Cerebellar cortex (tissue), 1 donor: ENCODE measurements at places on chromosomes 3 and 15.

DNA sequence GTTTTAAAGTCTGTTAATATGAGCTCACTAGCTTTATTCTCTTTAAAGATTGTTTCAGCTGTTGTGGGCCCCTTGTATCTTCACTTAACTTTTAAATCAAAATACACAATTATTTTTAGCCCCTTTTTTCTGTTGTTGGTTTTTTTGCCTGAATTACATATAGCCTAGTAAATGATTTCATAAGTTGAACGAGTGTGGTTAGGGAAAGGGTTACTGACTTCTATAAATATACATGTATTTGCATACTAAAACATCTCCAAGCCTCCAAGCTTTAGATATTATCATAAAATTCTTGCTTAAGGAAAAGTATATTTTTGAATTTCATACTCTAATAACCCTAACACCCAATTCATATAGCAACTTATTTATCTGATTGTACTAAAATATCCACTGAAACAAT, 73.2 kb upstream of the ARL6 start:
- DNase-seq = no peak

GRCh38 chr3:64291345-64291744, 66.1 kb upstream of the PRICKLE2 start:
- DNase-seq = no peak

- DNase-seq = no peak
Observed at GRCh38 chr3:41794748-41795589, 166.9 kb downstream of the ULK4 start.

- DNase-seq = no peak
Observed at GRCh38 chr3:162540421-162540820, 1043.8 kb downstream of the OTOL1 start.

DNA sequence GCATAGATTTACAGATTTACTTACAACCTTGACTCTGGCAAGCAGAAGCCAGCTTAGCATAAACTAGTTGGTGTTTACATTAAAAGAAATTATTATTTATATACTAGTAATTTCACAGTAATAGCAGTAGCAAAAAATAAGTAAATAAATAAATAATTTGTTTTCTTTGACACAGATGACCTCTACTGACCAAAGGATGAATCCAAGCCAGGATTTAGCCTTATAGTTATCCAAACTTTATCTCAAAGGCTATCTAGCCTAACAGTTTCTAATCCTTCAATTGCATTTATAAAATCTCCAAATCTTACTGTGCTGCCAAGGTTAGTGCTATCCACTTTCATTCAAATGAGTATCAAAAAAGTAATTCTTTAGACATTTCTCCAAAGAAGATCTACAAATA, 64.3 kb downstream of the FRMD5 start:
- DNase-seq = no peak

DNA sequence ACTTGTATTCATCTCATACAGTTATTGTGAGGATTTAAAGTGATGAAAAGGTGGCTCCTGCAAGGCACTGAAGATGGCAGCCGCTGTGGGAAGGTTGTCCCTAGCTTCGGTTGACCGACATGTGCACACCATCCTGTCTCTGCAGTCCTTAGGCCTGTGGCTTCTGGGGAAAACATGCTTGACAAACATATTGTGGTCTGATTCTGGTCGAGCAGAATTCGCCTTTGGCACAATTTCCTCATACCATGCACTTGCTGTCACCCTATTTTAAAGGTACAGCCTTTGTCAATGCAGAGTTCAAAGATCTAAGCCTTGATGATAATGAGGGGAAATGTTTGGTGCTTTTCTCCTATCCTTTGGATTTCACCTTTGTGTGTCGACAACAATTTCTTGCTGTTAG, 50.9 kb downstream of the PRICKLE2 start:
- no peak for DNase-seq

- no peak for DNase-seq
Observed at GRCh38 chr3:104745313-104745712, 621.4 kb upstream of the ALCAM start.

- no peak for DNase-seq
Observed at GRCh38 chr3:108479224-108479623, 31.2 kb downstream of the MYH15 start.

GRCh38 chr3:37562876-37563275, 298.8 kb upstream of the CTDSPL start:
- DNase-seq = no peak

DNA sequence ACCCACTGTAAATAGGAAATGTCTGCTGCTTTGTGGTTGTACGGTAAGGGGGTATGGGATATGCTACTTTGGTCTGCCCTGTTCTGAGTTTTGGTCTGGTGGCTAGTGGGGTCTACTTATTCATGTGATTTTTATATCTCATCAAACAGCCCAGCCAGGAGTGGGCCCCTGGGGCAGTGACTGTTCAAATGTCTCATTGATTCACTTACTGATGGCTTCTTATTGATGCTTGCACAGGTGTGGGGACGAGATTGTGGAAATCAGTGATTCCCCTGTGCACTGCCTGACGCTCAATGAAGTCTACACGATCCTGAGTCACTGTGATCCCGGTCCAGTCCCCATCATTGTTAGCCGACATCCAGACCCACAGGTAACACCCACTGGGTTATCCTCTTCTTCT, 38.5 kb downstream of the STARD5 start:
- DNase-seq = no peak

- no peak for DNase-seq
Observed at GRCh38 chr3:138987181-138987580, 18.9 kb downstream of the PRR23A start.

DNA sequence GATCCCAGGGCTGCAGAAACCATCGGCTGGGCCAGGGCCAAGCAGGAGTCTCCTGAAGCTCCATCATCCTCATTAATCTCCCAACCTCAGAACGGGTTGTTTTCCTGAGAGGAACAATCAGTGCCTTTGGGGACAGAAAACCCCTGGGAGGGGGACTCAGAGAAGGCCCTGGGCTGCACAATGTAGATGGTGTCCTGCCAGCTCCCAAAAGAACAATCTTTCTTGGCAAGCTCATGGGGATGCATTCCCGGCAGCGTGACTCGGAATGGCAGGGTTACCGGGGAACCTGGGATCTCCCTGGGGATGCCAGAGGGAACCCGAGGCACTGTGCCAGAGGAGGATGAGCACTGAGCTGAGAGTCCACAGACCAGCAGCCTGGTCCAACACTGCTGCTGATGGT, 72.1 kb upstream of the ATP2B2 start:
- DNase-seq = no peak

DNA sequence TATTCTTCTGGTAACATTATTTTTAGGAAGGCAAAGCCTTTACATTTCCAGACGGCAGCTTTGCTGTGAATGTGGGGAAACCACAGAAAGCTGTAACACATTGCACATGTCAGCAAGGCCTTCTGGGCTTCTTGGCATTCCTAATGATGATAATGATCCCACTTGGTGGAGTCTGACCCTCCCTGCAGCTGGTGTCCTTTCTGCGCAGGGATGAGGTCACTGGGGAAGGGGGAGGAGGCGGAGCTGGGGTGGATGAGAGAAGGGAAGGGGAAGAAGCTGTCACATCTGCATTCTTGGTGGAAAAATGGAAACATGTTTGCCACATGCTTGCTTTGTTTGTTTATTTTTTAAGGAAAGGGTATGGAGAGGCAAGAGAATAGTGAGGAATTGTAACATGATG, 68.6 kb downstream of the FILIP1L start:
- DNase-seq = no peak

- DNase-seq = peak; percentile 50
Observed at GRCh38 chr3:129122412-129123011, 908 bp upstream of the RAB43 start.

GRCh38 chr15:96544162-96544756, 213.8 kb downstream of the NR2F2 start:
- DNase-seq = no peak

GRCh38 chr15:77168616-77169015, 97.7 kb upstream of the TSPAN3 start:
- DNase-seq = no peak

DNA sequence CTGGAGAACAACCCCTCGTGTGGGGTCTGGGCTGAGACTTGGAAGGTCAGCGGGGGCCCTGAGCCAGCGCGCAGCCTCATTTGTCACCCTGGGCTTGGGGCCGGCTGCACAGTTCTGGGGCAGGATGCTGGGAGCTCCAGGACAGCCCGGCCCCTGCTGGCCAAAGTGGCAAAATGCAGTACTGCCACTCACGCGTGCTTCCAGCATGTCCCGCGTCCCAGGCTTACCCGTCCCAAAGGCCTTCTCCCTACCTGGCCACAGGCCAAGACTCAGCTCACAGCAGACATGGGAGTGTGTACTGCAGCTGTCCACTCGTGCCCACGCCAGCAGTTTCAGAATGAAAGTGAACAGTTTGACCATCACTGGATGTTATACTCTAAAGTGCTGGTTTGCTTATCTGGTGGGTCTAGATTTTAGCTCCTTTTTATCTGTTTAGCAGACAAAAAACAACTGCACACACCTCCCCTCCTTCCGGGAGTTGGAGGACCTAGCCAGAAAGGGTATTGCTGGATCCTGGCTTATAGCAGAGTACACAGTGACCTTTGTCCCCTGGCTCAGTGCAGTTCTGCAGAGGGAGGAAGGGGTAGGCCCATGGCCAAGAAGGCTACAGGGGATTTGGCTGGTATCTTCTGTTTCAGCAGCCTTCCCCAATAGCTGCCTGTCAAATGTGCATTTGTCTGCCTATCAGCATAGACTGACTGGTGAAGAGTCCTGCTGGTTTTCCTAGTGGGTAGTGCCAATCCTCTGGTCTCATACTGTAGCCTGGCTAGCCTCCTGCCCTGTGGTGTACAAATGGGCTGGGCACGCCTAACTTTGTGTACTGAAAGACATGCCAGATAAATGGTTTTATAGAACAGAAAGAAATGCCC, 23.2 kb upstream of the IP6K2 start:
- peak; percentile 90 for DNase-seq

DNA sequence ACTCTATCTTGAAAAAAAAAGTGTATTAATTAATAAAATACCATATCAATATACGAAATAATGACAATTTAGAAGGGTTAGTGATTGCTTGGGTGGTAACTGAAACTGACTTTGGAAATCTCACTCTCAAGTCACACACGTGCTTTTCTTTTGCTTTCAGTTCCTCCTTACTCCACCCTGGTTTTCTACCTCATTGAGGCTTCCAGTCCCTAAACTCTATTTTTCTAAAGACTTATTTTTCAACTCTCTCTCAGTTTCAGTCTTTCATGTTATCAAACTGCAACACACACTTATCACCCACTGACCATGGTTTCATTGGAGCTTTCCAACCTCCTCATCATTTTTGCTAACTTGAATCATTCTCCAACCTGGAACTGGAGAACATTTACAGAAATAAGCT, 23.5 kb downstream of the IL12A start:
- no peak for DNase-seq

DNA sequence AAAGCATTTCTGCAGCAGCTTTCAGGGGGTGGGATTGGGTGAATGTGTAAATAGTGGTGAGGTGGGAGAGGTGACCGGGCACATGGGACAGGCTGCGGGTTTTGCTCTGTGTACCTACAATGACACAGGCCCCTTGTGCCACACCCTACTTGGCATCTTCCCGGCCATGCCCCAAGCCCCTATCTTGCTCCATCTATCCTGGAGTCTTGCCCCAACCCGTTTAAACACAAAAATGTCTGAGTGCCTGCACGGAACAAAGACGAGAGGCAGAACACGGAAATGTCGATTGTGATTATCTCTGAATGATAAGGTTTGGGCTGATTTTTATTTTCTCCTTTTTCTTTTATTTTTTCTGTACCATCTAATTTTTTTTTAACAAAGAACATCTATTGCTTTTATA, 46.0 kb upstream of the SLC6A1 start:
- no peak for DNase-seq

DNA sequence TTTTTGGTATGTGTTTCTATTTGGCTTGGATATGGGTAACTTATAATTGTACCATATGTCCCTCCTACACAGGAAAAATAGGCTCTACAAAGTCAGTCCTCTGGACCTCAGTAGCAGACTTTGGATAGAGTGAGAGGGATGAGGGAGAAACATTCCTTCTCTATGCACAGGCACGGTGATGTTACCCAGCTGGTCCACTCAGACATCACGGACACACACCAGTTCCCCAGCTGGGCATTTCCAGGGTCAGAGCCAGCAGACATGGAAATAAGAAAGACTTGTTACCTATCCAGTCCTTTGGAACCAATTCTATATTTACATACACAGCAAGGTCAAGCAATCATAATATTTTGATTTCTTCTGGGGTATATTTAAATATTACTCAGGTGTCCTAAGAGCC, 433.1 kb upstream of the KCNMB2 start:
- peak; percentile 19 for DNase-seq

DNA sequence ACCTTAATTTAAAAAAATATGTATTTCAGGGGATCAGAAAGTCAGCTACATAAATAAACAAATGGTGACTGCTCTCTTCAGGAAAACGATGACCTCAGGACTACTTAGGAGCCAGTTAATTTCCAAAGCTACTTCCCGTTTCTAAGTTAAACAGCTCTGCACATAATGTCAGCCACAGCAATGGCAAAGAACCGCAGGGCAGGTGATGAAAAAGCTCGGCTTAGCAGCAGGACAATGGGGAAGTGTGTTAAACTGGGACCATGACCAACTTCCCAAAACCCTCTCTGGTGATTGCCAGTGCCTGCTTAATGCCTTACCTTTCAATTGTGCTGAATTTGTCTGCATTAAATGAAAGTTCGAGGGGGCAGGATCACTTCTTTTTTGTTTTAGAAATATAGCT, 258.9 kb downstream of the FHIT start:
- DNase-seq = no peak

GRCh38 chr3:66304293-66304692, 83.5 kb downstream of the SLC25A26 start:
- DNase-seq = no peak

GRCh38 chr15:95733931-95734330, 596.6 kb upstream of the NR2F2 start:
- DNase-seq = no peak

GRCh38 chr3:113194823-113195401, 16.4 kb upstream of the BOC start:
- DNase-seq = no peak

- DNase-seq = no peak
Observed at GRCh38 chr3:6962801-6963200, 101.9 kb downstream of the GRM7 start.

GRCh38 chr3:184717399-184717983, 5.6 kb upstream of the MAGEF1 start:
- peak; percentile 13 for DNase-seq

DNA sequence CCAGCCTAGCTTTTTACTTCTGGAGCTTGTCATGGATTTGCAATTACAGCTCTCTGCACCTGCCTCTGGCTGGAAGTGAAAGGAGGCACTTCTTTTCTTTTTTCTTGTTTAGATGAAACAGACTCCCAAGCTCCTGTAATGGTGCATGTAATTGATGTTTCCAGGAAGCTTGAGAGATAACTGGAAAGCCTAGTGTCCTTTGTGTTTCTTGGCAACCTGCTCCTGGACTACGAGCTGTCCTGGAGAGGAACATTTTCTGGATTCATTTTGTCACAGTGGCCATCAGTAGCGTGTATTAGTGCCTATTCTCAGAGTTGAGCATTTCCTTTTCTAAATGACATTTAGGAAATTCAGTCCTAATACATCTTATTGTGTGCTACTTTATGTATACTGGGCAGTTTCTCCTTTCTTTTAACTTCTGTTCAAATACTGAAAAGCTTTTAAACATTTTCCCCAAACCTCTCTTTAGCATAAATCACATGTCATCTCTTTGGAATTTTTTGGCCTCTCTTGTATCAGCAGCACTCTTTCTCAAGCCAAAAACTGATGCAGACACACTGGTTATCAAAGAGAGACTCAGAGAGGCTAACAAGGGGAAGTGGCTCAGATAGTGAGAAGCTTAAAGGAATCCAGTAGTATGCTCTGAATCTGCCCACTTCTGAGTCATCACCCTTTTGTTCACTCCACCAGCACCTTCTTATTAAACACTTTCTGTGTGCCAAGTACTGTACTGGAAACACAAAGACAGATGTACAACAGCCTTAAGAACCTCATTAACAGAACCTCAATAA, 62.6 kb upstream of the SLC2A2 start:
- DNase-seq = no peak

GRCh38 chr3:43372809-43373559, 86.6 kb downstream of the SNRK start:
- no peak for DNase-seq
